T-helper 9 cell (primary cell): ENCODE measurements at places on chromosomes 13 and 19.

- DNase-seq: no peak
Measured at GRCh38 chr19:7434391-7434790, 54.4 kb downstream of the PEX11G start.

- no peak for DNase-seq
Measured at GRCh38 chr19:35767288-35768081, 7.9 kb upstream of the ARHGAP33 start.

GRCh38 chr13:24651718-24652345, 28.4 kb upstream of the ATP12A start:
- DNase-seq: no peak

- no peak for DNase-seq
Measured at GRCh38 chr13:83613524-83613923, 268.8 kb downstream of the SLITRK1 start.

DNA sequence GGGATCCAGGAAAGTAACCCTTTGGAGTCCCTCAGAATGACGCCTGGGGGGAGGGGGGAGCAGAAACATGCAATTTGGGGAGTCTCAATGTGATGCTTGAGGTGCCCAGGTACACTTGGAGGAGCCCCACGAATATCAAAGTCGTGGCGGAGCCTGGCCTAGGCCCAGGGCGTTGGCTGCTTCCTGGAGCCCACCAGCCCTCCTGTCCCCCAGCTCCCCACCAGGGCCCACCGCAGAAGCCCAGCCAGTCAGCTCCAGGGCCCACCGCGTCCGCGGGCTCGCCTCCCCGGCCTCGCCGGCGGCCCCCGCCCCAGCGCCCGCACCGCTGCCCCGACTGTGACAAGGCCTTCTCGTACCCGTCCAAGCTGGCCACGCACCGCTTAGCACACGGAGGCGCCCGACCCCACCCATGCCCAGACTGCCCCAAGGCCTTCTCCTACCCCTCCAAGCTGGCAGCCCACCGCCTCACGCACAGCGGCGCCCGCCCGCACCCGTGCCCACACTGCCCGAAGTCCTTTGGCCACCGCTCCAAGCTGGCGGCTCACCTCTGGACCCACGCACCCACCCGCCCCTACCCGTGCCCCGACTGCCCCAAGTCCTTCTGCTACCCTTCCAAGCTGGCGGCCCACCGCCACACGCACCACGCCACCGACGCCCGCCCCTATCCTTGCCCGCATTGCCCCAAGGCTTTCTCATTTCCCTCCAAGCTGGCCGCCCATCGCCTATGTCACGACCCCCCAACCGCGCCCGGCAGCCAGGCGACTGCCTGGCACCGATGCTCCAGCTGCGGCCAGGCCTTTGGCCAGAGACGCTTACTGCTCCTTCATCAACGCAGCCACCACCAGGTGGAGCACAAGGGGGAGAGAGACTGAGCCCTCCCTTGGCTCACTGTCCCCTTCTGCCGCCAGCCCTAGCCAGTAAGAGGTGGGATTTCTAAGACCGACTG, 2.1 kb downstream of the ZNF575 start:
- DNase-seq: no peak

- no peak for DNase-seq
Measured at GRCh38 chr13:31022928-31023530, 90.6 kb downstream of the TEX26 start.

- no peak for DNase-seq
Measured at GRCh38 chr19:29812881-29813275, 1.1 kb downstream of the CCNE1 start.

- DNase-seq: no peak
Measured at GRCh38 chr19:28793391-28794168, 419.4 kb downstream of the UQCRFS1 start.

DNA sequence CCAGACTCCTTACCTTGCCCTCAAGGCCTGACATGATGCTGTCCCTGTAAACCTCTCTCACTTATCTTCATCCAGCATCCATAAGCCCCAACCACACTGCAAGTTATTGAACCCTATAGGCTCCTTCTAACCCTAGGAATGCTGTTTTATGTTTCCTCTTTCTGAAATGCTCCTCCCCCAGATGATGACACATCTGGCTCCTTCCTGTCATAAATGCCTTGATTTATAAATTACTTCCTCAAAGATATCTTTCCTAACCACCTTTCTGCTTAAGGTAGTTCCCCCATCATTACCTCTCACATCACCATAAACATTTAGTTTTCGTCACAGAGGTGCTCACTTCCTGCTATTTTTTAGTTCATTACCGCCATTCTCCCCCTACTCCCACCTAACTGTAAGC, 12.3 kb downstream of the RUBCNL start:
- no peak for DNase-seq

DNA sequence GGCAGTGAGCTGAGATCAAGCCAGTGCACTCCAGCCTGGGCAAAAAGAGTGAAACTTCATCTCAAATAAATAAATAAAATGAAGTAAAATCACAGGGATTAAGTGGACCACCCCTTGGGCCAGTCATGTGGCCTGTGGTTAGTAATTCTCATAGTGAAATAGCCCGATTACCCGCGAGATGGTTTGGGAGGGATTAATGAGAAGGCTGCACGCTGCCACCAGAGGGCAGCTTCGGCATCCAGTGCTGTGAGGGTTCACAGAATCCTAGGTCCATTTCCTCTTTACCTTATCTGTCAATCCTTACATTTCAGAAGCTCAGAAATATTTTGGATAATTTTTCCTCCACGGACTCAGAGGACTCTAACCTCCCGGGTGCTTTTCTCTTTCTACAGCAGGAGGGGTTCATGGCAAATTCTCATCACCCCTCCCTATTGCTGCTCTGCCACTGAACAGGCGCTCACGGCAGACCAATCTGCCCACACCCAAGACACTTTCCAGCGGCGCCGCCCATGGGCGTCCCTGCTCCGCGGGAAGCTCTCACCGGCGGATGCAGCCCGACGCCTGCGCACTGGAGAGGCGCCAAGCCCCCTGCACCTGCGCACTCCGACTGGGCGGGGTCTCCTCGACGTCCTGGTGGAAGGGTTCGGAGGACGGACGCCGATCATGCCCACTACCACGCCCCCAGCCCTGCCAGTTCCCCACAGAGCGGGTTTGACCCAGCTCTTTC, 11.0 kb downstream of the ZNF835 start:
- no peak for DNase-seq

GRCh38 chr13:110456550-110456949, 105.0 kb downstream of the RAB20 start:
- no peak for DNase-seq

GRCh38 chr19:47509170-47509847, 5.6 kb downstream of the NAPA start:
- DNase-seq: no peak

DNA sequence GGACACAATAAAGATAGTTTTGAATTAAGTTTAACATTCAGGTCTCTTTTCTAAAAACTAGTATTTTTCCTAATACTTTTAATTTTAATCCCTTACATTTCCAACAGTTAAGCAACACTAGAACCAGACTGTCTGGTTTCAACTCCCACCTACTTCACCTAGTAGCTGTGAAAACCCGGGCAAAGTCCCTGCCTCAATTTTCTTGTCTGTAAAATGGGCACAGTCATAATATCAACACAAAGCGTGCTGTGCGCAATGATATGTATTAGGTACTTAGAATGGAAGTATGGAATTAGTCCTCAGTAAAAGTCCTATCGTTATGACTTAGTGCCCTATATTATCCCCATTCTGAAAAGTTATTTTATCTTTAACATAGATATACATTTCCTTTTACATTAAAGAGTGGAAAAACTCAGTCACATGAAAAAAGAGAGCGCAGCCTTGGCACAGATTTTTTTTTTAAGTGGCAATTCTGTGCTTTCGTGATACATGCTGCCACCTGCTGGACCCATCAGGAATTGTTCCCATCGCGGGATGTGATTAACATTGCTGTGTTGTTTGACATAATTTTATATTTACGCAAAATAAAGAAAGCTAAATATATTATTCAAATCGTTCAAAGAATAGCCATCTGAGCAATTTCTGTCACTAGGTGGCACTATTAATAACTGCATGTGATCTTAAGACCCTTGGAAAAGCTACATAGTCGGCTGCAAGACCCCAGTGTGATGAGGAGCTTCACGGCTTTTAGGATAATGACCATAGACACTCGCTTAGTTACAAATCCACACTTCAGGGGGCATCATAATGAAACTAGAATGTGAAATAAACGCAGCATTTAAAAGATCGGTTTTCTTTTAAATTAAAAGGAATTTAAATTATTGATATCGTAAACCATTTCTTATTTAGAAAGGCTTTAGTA, 59.9 kb downstream of the LIG4 start:
- peak; percentile 50 for DNase-seq

DNA sequence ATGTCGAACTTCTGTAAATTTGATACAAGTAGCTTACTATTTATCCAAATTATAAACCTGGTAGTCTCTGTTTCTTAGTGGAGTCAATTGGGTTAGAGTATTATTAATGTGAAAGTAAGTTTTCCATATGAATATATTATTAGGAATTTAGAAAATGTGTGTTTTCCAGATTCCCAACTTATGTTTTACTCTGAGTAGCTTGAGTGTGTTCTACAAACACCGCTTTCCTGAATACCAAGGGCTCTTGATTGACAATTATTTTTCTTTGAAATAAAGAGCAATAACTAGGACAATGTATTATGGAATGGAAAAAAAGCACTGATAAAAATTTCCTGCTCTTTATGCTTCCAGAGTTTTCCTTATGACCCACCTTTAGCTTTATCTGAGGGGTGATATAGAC, 233.6 kb downstream of the POSTN start:
- DNase-seq: no peak

DNA sequence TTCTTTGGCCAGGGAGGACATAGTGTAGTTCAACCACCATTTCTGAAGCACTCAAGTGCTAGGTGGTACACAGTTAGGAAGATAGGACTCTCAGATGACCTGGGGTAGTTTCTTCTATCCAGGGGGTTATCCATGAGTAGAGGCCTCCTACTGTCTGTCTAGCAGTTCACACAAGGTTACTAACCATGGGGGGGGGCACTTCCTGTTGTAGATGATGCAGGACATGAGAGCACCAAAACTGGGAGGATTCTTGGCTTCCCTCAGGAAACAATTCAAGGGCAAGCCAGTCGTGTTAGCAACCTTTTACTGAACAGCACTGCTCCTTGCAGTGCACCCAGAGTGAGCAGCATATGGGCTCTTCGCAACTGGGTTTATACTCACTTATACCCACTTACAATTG, 8.9 kb upstream of the TPP2 start:
- DNase-seq: no peak

DNA sequence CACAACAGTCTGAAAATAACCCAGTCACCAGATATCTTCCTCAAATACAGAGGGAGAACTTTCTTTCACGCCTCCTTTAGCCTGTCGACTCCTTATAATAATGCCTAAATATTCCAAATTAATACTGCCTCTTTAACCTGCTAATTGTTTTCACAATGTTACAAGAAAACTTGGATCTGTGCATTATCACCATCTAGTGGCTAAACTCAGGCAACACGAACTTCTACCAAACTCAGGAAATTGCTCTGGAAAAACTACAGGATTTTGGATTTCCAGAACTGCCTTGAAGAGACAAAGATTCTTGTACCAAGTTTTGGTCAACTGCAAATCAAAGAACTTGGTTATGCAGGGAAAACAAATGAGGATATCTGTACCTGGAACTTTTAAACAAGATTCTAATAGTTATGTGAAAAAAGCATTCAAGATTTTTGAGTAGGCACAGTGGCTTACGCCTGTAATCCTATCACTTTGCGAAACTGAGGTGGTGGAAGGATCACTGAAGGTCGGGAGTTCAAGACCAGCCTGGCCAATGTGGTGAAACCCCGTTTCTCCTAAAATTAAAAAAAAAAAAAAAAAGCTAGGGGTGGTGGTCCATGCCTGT, 10.8 kb downstream of the CLN5 start:
- DNase-seq: no peak

- no peak for DNase-seq
Measured at GRCh38 chr13:31408927-31409326, 209.2 kb downstream of the B3GLCT start.

- DNase-seq: no peak
Measured at GRCh38 chr13:24564881-24565280, 52.3 kb upstream of the PARP4 start.

DNA sequence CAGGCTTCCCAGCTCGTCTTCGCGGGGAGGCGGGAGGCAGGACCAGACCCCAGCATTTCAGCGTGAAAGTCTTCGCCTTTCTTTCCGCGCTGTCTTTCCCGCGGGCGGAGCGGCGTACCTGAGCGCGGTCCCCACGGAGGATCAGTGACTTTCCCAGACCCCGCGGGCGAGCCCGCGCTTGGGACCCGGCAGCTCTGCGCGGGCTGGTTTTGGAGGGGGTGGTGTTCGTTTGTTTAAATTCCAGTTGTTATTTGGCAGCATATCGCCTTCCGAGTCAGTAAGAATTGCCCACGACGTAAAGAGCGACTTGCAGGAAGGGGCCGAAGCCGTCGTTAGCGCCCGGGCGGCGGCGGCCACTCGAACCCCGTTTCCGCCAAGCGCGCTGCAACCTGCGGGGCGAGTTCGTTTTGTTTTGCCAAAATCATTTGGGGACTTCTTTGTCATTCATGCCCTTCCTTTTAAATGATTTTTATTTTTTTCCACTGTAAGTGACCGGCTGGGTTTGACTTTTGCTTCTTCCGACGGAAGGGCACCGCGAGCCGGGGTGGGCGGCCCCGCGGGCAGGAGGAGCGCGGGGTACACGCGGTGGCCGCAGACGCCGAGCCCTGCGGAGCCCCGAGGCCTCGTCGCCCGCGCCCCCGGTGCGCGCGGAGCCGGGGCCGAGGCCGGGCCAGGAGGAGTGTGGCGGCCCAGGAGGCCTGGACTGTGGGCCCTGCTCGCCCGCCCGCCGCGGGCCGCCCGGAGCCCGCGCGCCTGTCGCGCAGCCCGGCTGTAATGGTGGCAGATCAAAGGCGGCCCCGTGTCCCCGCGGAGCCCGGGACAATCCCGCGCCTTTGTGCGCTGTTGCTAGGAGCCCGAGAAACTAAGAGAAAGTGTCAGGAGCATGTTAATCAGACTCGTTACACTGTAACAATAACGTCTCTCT, 75.9 kb downstream of the ZIC5 start:
- DNase-seq: no peak

DNA sequence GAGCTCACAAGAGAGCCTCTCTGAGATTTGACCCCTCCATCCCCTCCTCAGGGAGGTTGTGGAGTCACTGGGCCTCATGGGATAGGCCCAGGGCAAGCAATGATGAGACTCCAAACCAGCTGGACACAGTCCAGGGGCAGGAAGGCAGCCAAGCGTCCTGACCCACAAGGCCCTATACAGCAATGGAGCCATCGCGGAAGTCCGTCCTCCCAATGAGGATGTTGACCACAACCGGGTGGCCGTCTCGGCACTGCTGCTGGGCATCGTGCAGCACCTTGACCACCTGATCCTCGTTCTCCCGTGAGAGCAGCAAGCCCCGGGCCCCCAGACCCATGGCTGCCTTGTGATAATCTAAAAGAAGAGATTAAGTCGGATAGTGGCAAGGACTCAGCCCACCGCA, 7.9 kb downstream of the SYDE1 start:
- DNase-seq: no peak
